ENCODE measurements at places on chromosomes 1 and 21.

GRCh38 chr1:101178688-101179491, 57.9 kb upstream of the S1PR1 start:
- DNase-seq, result no peak

GRCh38 chr1:187763976-187764375, 935.2 kb downstream of the PLA2G4A start:
- DNase-seq, result no peak

GRCh38 chr1:45913183-45913683, 109.8 kb downstream of the MAST2 start:
- DNase-seq, result peak; percentile 77

DNA sequence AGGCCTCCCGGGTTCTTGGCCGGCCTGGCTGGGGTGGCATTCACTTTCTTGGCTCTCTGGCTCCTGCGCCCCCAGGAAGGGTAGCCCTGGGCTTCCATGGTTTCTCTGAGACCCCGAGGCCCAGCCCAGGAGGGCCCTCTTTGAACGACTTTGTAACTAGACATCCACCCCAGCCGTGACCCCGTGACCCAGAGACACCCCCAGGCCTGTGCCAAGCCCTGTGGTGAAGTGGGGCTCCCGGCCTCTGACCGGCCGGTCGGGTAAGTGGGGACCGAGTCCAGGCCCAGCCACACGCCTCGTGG, 64.0 kb downstream of the COL18A1 start:
- DNase-seq, result no peak

- no peak for DNase-seq
These were observed 1.5 kb downstream of the PHGDH start for GRCh38 chr1:119713039-119713748.

- DNase-seq, result peak; percentile 42
These were observed 119.0 kb downstream of the GREM2 start for GRCh38 chr1:240492832-240493440.

DNA sequence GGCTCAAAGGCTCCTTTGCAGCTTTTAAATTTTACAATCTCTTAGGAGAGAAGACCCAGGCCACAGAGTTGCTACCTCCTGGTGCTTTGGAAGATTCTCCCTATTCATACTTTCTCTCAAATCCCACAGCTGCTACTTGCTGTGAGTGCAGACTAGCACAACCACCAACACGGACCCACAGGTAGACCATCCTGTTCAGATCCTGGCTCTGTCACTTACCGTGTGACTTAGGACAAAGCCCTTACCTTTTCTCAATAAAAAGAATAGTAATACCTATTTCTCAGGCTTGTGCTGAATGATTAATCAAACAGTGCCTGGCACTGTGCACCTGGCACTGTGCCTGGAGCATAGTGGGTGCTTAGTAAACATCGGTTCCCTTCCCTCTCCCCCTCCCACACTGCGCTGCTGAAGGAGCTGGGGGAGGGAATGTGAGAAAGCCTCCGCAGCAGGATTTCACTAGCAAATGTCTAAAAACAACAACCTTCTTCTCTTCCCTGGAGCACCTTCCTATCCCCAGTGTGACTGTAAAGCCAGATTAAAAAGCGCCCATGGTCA, 81.7 kb downstream of the PGM1 start:
- DNase-seq, result no peak

Measured in fibroblast of the conjunctiva (primary cell).